CD4-positive, alpha-beta T cell (primary cell): ENCODE measurements at places on chromosomes 6 and 20. TPM values are rescaled to one million over a fixed set of nuclear protein-coding genes. Genes with fewer than 3 reads are reported as not detected.

DNA sequence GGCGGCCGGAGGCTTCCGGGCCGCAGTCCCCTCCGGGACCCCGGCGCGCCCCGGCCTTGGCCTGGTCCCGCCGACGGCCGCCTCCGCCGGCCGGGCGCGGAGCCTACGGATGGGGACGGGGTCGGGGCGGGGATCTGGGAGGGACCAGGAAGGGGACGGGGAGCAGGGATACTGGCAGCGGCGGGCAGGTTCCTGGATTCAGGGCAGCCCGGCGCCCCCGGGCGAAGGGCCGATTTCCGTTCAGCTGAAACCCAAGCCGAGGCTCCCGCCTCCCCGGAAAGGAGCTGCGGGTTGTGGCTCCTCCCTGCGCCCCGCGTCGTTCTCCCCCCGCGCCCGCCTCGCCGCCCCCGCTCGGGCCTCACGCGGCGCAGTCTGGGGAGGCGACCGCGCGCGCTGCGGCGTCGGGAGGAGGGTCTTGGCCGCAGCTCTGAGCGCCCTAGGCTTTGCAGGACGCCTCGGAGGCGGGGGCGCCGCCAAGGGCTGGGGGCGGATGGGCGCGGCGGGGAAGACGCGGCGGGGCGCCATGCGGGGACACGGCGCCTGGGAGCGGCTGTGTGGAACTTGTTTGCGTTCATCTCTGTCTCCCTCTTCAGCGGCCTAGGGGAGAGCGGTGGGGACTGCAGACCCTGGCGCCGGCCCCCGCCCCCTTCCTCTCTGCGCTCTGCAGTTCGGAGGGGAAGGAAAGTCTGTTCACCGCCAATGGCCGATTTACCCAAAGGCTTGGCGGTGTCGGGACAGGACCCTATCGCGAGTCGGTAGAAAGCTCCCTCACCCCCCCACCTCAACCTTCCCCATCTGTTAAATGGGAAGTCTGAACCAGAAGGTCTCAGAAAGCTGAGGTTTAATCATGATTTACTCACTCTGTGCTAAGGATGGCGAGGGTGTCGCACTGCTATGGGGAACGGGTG lies 22.7 kb upstream of the TMEM181 start:
- peak; percentile 21 for DNase-seq

Gene TJAP1
- 24.4 TPM for total RNA-seq

DNA sequence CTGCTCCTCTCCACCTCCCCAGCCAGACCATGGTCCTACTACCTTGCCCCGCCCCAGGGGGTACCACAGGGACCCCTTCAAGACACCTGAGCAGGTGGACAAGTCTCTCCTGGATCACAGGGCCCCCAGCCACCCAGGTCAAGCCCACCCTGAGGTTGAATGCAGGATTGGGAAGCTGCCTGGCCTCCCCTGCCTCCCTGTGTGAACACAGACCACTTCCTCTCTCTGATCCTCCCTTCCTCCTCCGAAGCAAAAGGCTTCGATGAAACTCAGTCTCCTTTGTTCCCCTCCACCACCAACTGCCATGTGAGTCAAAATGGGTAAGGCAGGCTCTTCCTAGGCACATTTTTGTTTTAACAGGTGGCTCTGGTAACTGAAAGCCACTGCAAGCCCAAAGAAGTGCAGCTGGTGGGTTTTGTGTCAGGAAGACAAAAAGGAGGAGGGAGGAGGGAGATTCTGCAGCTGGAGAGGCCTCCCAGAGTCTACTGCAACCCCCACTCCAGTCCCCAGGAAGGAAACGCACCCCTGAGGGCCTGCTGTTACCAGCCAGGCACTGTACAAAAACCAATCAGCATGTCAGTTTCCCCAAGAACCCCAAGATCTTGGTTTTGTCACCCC lies 5.4 kb downstream of the ADA start:
- DNase-seq = no peak

DNA sequence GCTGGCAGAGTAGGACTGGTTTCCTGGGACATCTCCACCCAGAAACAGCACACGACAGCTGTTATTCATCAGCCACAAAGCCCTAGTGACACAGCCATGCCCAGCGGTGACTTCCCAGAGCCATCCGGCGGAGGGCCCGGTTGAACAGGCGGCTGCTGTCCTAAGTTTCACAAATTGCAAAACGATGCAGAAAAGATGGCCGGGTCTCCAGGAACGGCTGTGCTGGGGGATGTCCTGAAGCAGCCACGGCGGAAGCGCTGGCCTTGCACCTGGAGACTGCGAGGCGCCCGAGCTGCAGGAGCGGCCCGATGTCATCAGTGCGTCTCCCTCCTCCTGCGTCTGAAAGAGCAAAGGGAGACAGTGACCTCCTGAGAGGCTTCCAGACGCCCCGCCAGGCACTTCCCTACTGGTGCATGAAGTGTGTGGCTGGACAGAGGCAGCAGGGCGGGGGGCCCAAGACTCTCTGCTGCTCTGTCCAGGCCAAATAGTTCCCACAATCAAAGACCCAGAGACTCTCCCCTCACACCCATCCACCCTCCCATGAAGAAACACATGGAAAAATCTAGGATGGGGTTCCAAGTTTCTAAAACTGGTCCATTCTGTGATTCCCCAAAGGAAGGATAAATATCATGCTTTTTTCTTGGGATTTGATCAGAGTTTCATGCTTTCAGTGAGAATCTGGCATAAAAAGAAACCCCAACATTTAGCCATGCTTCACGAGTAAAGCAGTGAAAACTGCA lies 44.0 kb downstream of the SSR1 start:
- DNase-seq = no peak

- no peak for DNase-seq
Measured at GRCh38 chr6:5099537-5099936, 14.4 kb downstream of the PPP1R3G start.

DNA sequence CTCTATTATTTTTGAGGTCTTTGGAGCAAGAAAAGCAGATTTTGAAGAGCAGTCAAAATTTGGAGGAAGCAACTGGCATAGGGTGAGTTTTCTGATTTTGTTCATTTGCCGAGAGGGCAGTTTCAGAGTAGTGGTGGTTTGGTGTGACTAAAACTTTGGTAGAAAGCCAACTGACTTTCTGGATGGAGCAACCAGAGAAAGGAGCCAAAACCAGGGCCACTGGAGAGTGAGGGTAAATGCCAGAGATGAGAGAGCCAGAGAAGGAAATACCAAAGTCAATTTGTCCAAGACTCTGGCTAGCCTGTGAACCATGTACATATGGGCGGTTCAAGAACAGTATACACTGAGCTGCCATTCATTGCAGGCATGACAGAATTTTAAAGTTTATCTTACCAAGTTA lies 40.5 kb upstream of the ZBTB24 start:
- DNase-seq = no peak

GRCh38 chr6:116969211-116969863 lies 92.3 kb downstream of the RFX6 start:
- DNase-seq = no peak

Gene CGAS
- total RNA-seq = 11.0 TPM

Gene ESR1
- total RNA-seq = 2.8 TPM

GRCh38 chr6:25842526-25842925 lies 10.7 kb upstream of the SLC17A1 start:
- DNase-seq = no peak

- DNase-seq = no peak
Measured at GRCh38 chr6:42041481-42042053, 8.8 kb upstream of the TAF8 start.

DNA sequence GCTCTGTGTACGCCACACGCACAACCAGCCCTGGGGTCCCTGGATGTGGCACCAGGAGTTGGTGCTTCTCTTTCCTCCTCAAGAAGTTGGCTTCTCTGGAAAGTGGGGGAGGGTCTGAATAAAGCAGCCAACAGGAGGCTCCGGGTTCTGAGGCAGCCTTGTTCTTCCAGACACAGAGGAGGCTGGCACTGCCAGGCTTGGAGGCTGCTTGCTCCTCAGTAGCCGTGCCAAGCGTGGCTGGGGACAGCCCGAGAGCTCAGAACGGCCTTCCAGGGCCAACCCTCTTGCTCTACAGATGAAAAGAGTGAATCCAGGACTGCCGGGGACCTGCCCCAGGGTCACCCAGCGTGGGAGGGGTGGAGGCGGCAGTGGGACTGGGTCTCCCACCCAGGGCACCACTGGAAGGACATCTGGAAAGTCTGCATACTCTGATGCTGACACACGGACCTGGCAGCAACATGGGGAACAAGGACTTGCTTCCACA lies 70.4 kb downstream of the SLC22A23 start:
- no peak for DNase-seq

Gene CST2
- not detected for total RNA-seq

GRCh38 chr6:12331474-12331873 lies 41.3 kb downstream of the EDN1 start:
- DNase-seq = no peak

Gene NFATC2
- total RNA-seq = 33.2 TPM

DNA sequence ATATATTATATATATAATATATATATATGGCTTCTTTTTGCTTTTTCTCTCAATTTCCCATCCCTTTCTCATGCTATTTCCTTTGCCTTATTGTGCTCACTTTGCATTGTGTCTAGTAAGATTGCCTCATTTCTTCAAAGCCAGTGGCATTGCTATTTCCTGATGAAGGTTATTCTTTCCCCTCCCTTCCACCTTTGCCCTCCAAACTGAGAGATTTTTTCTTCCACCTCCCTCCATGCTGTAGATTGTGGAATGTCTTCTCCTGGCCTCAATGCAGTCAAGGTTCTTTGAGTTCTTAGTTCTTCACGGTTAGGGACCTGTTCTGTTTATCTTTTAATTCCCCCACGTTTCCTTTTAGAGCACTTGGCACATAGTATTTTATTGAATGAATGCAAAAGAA lies 17.2 kb downstream of the SH3BGRL2 start:
- DNase-seq = no peak

DNA sequence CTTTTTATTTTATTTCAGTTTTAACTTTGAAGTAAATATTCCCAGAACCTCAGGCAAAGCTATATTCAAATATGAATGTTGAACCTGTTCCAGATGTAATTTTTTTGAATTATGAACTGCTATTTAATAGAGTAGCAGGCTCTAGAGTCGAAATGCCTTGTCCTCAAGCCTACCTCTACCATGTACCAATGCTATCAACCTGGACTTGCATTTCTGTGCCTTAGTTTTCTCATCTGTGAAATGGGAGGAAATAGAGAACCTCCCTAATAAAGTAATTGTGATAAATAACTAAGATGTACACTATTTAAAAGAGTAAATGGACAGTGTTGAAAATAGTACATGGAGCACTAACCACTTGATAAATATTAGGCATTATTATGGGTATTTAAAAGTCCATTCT lies 551.6 kb upstream of the JARID2 start:
- no peak for DNase-seq

DNA sequence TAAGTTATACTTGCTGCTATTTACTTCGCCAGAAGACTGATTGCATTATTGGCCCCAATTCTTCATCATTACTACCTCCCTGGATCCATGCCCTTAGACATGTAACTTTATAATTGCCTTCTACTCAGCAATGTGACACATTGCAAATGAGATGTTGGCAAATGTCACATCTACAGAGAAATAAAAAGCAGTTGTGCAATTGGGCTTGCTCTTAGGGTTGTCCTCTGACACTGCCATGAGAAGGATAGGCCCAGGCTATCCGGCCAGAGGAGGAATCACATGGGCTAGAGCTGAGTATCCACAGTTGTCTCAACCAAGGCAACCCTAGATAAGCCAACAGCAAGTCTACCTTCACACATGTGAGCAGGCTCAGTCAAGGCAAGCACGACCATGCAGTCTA lies 447.0 kb downstream of the PLCB1 start:
- no peak for DNase-seq

- peak; percentile 74 for DNase-seq
Measured at GRCh38 chr20:32789896-32790750, 27.9 kb downstream of the DNMT3B start.

Gene SLC22A23
- total RNA-seq = 13.6 TPM

Gene NAPB
- total RNA-seq = 7.5 TPM

GRCh38 chr6:22526736-22527135 lies 42.6 kb upstream of the HDGFL1 start:
- DNase-seq = no peak

- no peak for DNase-seq
Measured at GRCh38 chr6:137882225-137882961, 15.3 kb downstream of the TNFAIP3 start.

DNA sequence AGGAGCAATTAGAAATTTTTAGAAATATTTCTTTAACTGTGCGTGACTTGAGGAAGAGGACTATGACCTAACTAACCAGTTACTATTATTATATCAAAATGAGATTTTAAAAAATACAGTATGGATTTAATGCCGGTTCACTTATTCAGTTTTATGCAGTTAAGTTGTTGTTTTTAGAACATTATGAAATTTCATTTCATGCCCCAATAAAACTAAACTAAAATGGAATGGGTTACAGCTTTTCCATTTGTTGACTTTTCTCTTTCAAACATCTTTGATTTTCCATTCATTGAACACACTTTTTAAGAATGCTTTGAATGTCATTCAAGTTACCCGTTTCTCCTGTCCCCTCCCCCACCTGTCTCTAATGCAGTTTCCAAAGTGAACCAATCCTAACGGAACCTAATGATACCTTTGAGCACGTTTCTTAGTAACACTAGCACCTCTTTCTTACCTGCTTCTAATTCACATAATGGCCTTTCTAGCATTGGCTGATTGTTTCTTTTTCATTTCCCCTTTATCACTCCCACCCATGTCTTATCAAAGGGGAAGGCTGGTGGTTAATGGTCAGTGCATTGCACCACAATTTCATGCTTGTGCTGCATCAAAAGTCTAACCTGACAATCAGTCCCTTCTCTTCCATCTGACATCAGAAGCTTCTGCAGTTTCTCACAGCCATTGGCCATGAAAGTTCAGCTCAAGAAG lies 262.2 kb upstream of the TAB2 start:
- DNase-seq = no peak

GRCh38 chr6:22917344-22917743 lies 348.0 kb downstream of the HDGFL1 start:
- DNase-seq = no peak

GRCh38 chr6:2765896-2766766 lies 938 bp downstream of the WRNIP1 start:
- DNase-seq = peak; percentile 15

DNA sequence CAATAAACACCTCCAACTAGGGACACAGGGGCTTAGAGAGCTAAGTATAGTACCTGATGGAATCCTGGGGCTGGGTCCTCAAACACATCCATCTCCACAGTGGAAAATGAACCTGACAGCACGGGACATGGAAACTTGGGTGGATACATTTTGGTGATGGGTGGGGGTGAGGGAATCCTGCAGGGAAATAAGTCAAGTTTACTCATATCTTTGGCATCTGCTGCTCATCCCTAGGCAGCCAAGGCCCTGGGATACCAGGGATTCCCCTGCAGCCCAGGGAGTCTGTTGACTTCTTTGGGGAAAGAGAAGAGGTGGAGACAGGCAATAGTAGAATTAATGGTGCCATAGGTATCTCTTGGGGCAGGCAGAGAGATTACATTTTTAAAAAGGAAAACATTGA lies 6.6 kb downstream of the APOBEC2 start:
- no peak for DNase-seq

Gene HTR1E
- total RNA-seq = not detected

- no peak for DNase-seq
Measured at GRCh38 chr20:57473246-57474048, 51.5 kb downstream of the CTCFL start.
